EH (cell line): ENCODE measurements at places on chromosomes 4 and X.

- DNase-seq: no peak
These were observed 174.4 kb upstream of the FGF13 start for GRCh38 chrX:138885886-138886285.

- no peak for DNase-seq
These were observed 32.8 kb downstream of the VCX2 start for GRCh38 chrX:8138252-8138651.

DNA sequence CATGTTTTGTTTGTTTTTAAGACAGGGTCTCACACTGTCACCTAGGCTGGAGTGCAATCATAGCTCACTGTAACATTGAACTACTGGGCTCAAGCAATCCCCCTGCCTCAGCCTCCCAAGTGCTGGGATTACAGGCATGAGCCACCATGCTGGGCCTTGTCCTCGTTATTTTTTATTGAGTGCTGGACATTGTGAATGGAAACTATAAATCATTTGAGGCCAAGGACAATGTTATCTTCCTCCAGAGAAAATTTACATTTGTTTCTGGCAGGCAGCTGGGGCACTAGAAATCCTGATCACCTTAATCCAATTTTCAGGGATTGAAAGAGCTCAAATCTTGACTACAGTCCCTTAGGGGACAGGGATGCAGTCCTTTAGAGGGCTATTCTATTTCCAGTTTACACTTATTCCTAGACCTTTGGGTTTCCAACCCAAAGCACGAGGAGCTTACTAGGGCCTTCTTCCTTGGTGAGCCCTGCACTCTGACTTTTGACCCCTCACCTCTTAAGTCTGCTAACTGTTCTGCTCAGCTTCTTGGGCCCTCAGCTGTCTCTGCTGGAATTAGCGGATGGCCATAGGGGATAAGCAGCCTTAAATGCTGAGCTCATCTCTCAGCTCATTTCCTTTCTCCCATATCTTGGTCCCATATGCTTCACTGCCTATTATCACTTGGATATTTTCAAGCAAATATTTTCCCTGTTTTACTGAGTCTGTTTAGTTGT lies 23.0 kb upstream of the PDZD4 start:
- DNase-seq: no peak

- no peak for DNase-seq
These were observed 11.8 kb downstream of the PAPSS1 start for GRCh38 chr4:107708225-107708624.

- DNase-seq: no peak
These were observed 26.8 kb downstream of the MAN2B2 start for GRCh38 chr4:6601661-6602250.

- peak; percentile 37 for DNase-seq
These were observed 3.8 kb upstream of the RPS6KA3 start for GRCh38 chrX:20270562-20270890.

GRCh38 chrX:81229229-81229628 lies 27.3 kb downstream of the SH3BGRL start:
- no peak for DNase-seq

DNA sequence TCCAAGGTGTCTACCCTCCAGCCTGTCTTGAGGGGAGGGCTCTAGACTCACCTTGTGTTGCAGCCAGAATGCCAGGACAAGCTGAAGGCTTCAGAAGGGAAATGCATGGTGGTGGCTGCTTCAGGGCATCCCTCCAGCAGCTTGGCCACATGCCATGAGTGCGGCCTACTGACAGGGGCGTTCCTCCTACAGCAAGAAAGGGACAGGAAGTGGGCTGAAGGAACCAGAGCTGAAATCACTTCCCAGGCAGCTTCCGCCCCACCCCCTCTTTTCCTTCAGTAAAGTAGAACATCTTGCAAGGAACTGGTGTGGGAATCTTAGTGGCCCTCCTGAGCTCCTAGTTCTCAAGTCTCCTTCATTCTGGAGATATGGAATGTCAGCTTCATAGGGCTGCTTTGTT lies 167.5 kb upstream of the DGKK start:
- DNase-seq: peak; percentile 15

- DNase-seq: no peak
These were observed 1697.0 kb downstream of the PCDH7 start for GRCh38 chr4:32417113-32417704.

- DNase-seq: no peak
These were observed 102.8 kb downstream of the TRIML1 start for GRCh38 chr4:188242041-188242440.

DNA sequence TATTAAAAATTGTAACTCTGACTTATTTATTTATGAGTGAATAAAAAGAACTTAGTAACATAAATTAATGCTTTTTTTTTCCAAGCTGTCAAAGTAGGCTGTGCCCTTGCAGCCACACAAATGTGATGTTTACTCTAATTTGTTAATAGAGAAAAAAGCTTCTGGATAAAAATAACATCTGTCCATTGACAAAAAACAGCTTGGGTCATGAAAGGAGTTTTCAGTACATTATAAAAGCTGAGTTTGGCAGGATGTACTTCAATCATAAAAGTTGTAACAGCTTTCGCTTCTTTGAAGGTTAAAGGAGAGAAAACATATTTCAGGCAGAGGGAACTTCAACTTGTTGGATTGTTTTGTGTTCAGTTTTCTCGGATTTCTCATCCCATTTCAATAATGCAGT lies 105.6 kb downstream of the SLC4A4 start:
- no peak for DNase-seq

GRCh38 chrX:51098046-51098445 lies 187.5 kb downstream of the BMP15 start:
- no peak for DNase-seq

DNA sequence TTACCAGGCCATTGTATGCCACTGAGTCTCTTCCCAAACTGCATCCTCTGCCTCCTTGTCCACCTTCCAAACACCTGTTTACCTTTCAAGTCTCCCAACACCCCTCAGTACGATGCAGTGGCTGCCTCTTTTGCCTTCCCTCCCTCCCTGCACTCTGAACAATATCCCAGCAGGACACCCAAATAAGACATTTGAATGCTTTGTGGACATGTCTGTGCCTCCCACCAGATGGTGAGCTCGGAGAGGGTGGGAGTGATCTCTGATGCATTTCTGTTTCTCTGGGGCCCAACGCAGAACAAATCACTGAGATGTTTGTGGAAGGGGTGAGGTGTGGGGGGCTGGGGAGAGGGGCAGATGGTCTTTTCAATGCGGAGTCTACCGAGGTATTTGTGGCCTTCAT lies 33.4 kb downstream of the PJA1 start:
- DNase-seq: no peak

GRCh38 chr4:174928575-174929253 lies 10.6 kb downstream of the ADAM29 start:
- no peak for DNase-seq

DNA sequence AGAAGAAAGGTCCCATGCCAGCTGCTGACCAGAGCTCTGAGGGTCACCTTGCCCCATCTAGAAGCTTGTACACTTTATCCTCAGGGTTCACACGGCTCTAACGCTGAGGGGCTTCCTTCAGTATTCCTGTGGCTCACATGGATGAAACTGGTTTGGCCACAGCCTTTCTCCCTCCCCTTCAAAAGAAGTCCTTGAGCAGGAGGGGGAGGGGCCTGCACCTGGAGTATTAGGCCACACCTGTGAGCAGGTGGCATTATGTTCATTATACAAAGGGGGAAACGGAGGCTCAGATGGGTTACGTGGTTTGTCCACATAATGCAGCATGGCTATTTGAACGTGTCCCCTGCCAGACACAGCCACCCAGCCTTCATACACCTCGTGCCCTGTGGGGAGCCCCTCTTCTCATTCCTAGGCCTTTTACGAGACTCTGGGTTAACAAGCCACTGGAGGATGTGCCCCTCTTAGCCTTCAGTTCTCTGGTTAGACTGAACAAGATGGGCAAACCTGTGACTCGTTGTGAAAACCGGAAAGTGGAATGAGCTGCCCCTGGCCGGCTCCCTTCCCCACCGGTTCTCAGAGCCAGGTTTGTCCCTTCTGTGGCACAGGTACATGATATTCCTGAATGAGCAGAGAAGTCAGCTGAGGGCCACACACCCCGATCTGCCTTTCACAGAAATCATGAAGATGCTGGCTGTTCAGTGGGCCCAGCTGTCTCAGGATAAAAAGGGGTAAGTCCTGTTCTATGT lies 27.2 kb upstream of the JAKMIP1 start:
- no peak for DNase-seq

- DNase-seq: peak; percentile 83
These were observed 490.3 kb upstream of the EPHA5 start for GRCh38 chr4:66160606-66161005.

DNA sequence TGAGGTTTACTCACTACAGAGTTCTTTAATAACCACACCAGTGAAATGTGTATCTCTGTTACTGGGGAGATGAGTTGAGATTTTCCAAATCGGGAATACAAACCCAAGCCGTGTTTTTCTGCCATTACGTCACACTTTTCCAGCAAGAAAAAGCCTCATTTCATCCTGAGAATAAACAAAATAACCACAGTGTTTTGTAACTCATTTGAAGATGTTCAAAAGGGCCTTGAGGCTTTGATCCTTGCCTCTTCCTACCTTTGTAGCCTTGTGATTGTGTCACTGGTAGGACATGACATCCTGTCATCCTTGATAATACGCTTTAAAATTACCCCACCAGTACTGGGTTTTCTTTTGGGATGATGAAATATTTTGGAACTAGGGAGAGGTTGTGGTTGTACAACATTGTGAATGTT lies 2.9 kb downstream of the USP11 start:
- peak; percentile 11 for DNase-seq

GRCh38 chr4:139241784-139242151 lies 38.3 kb downstream of the MGARP start:
- no peak for DNase-seq

GRCh38 chrX:103002576-103002975 lies 61.4 kb downstream of the BEX1 start:
- DNase-seq: peak; percentile 63

DNA sequence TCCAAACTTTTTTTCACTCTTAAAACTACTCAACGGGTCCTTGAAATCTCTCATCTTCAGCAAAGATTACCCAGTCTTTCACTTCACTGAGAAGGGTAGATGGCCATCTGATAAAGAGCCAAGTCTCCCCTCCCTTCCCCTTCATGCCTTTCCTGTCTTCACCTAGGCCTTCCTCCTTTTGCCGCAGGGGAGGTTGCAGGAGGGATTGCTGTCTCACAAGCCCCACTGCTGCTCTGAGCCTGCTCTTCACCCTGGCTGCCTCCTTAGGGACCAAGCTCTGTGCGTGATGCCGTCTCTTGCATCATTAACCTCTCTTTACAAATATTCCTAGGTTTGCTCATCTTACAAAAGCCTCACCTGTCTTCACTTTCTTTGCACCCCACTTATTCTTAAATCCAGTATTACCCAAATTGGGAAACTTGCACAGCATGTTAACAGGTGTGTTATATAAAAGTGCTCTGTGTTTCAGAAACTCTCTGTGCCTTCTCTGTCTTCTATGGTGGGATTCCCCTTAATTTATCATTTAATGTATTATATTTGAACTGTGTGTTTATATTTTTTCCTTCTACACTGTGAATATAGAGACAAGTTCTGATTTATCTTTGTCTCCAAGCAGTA lies 3.8 kb downstream of the ZFX start:
- peak; percentile 29 for DNase-seq

DNA sequence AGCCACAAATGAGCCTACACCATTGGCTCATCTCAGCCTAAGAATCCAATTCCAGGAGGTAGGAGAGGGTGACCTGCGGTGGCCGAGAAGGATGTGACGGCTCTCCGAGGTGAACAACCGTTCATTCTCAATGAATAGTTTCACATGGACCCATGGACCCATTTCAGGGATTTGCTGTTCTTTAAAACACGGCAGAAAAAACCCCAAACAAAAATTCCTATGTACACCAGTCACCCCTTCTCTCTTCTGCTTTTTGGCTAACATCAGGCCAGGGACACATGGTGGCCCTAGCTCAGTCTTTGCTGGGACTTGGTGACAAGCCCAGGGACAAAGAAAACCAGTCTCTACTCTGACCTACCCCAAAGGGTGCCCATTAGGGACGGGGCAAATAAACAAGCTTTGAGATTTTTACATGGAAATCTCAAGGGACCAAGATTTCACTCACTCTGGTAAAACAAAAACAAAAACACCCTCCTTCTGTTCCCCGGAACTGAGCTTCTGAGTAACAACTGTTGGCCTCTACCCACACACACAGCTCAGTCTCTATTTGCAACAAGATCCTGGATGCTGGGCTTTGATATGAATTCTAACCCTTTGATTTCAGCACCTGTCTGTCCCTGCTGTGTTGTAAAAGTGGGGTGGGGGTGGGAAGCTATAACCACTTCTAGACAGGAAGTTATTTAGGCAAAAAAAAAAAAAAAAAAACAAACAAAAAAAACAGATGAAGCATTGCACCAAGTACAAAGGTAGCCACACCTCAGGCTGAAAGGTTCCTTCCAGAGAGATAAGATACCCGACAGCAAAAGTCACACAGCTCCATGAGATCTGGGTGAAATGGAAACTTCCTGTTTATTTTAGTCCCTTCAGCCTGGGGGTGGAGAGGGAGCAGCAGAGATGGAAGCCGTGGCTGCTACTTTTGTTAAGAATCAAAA lies 49.0 kb downstream of the DDX3X start:
- peak; percentile 40 for DNase-seq

DNA sequence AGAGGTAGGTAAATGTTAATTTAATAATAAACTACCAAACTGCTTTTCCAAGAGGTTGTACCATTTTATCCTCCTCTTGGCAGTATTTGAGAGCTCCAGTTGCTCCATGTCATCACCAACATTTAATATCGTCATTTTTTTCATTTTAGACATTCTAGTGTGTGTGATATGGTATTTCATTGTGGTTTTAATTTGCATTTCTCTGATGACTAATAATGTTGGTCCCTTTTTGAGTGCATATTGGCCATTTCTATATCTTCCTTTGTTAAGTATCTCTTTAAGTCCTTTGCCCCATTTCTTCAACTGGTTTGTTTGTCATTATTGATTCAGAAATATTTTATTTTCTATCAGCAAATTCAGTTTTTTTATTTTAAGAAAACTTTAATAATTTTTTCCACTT lies 88.8 kb downstream of the MAPK10 start:
- DNase-seq: no peak

- no peak for DNase-seq
These were observed 737.6 kb downstream of the TRIML1 start for GRCh38 chr4:188876881-188877280.

- DNase-seq: no peak
These were observed 38.6 kb upstream of the CRMP1 start for GRCh38 chr4:5931526-5931925.

DNA sequence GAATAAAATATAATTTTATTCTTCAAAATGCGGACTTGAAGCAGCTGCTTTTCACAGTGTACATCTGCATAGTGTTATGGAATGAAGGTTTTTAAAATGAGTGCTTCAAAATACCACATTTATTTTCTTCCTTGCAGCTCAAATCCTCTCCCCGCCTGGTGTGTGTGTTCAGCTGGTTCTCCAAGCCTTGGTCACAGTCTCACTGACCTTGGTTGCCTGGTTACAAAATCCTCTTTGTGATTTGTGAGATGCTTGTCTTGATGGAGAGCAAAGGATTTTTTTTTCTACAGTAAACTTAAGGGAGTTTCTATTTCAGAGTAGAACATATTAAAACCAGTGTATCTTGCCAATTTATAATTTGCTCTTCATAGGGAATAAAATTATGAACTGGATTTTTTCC lies 139.2 kb downstream of the PCDH18 start:
- DNase-seq: no peak

DNA sequence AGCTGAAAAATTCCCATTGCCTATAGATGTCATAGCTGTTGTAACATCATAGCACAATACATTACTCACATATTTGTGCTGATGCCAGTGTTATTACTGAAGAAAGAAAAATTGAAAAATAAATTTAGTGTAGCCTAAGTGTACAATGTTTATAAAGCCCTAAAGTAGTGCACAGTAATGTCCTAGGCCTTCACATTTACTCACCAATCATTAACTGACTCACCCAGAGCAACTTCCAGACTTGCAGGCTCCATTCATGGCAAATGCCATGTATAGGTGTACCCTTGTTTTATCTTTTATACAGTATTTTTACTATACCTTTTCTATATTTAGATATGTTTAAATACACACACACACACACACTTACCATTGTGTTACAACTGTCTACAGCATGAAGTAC lies 265.4 kb upstream of the MAGEB18 start:
- no peak for DNase-seq
